ENCODE measurements at places on chromosomes 16 and 17.

GRCh38 chr16:87304951-87305350, 12.2 kb downstream of the C16orf95 start:
- no peak for DNase-seq

- DNase-seq = no peak
These were observed 22.5 kb downstream of the HEXIM2 start for GRCh38 chr17:45184144-45184543.

GRCh38 chr17:43768943-43769342, 9.8 kb downstream of the DUSP3 start:
- no peak for DNase-seq

DNA sequence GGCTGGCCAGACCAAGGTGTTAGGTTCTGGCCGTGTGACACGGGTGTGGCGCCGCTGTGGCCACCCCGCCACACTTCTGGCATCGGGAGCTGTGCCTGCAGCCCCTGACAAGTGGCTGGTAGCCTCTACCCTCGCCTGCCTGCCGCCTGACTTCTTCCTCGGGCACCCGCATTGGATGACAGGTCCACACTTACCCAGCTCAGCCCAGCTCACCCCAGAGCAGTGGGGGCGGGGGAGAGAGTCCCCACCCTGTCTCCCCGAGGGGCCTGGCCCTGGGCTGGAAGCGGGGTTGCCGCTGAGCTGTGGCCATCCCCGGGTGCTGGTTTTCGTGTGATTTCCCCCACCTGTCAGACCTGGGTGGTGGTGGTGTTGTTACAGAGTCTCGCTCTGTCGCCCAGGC, 53.9 kb upstream of the ACSF3 start:
- no peak for DNase-seq

GRCh38 chr16:14347706-14348105, 276.6 kb downstream of the MRTFB start:
- DNase-seq = no peak
